Activated CD4-positive, alpha-beta T cell treated with anti-CD3 and anti-CD28 coated beads, Interleukin-2, amount 10 ng/mL, durations not matched to agents 7 days and 5 days (primary cell): ENCODE measurements at places on chromosomes 6 and 20. TPM values are rescaled to one million over a fixed set of nuclear protein-coding genes. Genes with fewer than 3 reads are reported as not detected.

Gene PDYN
- total RNA-seq, result not detected

Gene AVP
- not detected for total RNA-seq

DNA sequence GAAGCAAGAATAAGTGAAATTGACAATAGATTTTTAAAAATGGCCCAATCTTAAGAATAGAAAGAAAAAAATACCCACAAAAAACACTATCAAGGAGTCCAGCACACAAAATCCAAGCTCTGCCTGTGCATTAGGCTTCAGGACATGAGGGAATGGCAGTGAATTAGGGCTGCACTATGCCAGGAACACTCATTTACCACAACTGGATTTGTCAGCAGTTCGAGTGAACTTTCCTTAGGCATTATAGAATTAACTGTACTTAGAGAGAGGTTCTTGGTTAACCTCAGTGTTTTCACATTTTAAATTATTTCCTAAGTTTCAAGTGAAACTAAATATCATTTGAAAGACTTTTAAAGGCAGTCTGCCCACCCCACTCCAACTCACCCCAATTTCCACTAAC lies 34.8 kb downstream of the SLC22A3 start:
- peaks cover 8% of the 10 kb centered on the region for H3K27me3 ChIP-seq
- H3K27ac ChIP-seq, result no peak overlapping the region
- no peaks in the 10 kb centered on the region for H3K4me1 ChIP-seq

- H3K36me3 ChIP-seq, result no peaks in the 10 kb centered on the region
- no peaks in the 10 kb centered on the region for H3K27me3 ChIP-seq
- no peak for DNase-seq
- H3K27ac ChIP-seq, result peak overlapping the region; percentile 86
- peak overlapping the region; percentile 82 for H3K4me3 ChIP-seq
Observed at GRCh38 chr6:87832025-87832825, 130.2 kb upstream of the AKIRIN2 start.

DNA sequence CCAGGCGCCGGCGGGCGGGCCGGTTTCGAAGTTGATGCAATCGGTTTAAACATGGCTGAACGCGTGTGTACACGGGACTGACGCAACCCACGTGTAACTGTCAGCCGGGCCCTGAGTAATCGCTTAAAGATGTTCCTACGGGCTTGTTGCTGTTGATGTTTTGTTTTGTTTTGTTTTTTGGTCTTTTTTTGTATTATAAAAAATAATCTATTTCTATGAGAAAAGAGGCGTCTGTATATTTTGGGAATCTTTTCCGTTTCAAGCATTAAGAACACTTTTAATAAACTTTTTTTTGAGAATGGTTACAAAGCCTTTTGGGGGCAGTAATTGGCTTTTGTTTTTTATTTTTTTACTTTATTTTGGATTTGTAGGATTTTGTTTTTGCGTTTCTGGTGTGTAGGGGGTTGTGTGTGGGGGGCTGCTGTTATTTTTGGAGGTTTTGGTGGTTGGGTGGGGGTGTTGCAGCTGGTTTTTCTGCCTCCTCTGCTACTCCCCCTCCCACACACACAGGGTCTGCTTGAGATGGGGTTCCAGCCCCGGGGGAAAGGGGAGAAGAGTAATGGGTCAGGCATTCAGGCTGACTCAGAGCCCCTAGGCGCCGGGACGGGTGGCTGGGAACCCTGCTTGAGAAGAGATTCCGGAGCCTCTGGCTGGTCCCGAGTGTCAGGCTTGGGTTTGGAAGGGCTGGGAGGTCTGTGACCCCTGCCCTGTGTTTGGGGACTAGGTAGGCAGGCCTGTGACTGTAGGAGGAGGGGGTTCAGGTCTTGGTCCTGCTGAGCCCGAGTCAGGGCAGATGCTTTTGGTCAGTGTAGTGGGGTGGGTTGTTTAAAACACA lies 2.0 kb downstream of the CEBPB start:
- peaks cover 21% of the 10 kb centered on the region for H3K36me3 ChIP-seq
- peaks cover 31% of the 10 kb centered on the region for H3K4me1 ChIP-seq
- DNase-seq, result peak; percentile 87
- H3K27me3 ChIP-seq, result no peaks in the 10 kb centered on the region
- peak overlapping the region; percentile 99 for H3K27ac ChIP-seq
- H3K4me3 ChIP-seq, result peak overlapping the region; percentile 96

Gene POM121L2
- total RNA-seq, result not detected

DNA sequence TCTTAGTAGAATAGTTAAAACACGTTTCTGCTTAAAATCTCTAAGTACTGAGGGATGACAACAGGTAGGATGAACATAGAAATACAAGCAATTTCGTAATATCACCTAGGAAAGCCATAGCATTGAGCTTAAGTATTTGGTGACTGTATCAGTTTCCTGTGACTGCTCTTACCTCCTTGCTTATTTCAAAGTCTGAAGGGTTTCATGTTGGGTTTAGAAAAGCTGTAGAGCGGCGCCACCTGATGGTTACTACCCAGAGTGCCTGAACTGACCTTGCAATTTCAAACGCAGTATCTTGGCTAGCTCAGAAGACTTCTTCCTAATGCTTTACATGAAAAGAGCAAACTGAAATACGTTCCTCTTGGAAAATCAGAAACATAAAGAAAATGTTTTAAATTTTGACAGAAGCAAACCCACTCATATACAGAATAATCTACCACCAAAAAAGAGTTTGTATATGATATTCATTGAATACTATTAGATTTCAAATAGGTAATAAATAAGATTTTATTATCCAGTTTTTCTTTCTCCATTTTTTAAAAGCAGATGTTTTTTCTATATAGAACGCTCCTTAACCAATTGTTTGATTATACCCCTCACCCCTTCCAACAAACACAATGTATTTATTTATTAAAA lies 82.3 kb upstream of the RIPOR2 start:
- H3K27ac ChIP-seq, result peak overlapping the region; percentile 52
- H3K4me1 ChIP-seq, result peaks cover 41% of the 10 kb centered on the region
- H3K4me3 ChIP-seq, result no peak overlapping the region
- no peaks in the 10 kb centered on the region for H3K27me3 ChIP-seq
- peak; percentile 85 for DNase-seq
- peaks cover 11% of the 10 kb centered on the region for H3K36me3 ChIP-seq
